ENCODE measurements at places on chromosomes 3 and 15.

DNA sequence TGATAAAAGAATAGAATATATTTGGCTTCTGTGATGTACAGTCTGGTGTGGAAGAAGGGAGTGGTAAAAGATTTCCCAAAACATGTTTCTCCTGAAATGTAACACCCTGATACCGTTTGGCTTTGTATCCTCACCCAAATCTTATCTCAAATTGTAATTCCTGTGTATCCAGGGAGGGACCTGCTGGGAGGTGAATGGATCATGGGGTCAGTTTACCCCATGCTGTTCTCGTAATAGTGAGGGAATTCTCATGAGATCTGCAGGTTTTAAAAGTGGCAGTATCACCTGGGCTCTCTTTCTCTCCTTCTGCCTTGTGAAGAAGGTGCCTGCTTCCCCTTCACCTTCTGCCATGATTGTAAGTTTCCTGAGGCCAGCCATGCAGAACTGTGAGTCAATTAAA is 1070.8 kb downstream of the IGSF11 start:
- DNase-seq, result no peak

DNA sequence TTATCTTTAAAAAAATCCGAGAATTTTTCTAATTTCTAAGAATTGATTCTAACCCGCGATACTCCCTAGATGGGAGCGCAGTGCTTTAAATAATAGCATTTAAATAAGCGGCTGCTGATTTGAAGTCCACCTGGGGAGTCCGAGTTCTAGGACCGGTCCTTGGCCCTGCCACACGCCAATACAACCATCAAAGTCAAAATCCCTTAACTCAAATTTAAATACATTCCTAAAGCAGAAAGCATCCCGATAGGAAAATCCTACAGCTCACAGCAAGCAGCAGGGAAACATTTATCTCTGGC is 508 bp upstream of the ECT2 start:
- no peak for DNase-seq

DNA sequence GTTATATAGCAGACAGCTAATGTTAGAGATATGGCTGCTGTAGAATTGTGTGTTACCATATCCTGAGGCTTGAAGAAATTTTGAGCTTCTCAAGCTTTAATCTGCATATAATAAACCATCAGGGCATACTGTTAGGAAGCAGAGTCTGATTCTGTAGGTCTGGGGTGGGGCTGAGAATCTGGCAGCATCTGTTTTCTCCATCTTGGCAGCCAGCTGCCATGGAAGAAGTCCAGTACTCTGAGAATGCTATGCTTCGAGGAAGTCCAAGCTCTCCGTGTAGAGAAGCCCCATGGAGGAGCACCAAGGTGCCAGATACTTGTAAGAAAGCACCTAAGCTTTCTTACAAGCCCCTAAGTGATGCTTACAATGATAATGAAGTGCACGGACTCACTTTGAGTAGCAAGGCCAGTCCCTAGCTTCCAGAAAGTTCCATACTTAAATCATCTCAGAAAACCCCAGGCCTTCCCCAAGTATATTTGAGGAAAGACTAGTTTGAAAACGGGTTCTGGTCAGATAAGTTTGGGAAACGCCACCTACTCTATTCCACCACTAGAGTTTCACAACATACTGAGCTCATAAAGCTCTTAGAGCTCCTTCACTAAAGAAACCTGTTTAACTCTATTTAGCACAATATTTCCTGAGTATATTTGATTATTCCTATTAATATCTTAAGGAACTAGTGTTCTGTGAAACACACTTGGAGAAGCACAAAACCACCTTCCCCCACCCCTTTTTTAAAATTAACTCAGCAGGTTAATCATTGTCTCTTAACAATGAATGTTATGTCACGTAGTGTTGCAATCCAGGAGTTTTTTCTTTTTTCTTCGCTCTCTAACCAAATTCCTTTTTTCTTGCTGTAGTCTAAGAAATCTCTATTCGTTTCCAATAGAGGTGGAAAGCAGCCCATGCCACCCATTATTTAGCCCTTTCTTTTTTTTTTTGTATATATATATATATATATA is 59.9 kb upstream of the RASGRP1 start:
- DNase-seq, result peak; percentile 79

GRCh38 chr3:41519746-41520145 is 320.4 kb downstream of the CTNNB1 start:
- DNase-seq, result no peak

- DNase-seq, result peak; percentile 71
Observed at GRCh38 chr3:169478566-169479313, 184.8 kb downstream of the MECOM start.

GRCh38 chr15:52256930-52257733 is 38.5 kb downstream of the MYO5C start:
- no peak for DNase-seq

DNA sequence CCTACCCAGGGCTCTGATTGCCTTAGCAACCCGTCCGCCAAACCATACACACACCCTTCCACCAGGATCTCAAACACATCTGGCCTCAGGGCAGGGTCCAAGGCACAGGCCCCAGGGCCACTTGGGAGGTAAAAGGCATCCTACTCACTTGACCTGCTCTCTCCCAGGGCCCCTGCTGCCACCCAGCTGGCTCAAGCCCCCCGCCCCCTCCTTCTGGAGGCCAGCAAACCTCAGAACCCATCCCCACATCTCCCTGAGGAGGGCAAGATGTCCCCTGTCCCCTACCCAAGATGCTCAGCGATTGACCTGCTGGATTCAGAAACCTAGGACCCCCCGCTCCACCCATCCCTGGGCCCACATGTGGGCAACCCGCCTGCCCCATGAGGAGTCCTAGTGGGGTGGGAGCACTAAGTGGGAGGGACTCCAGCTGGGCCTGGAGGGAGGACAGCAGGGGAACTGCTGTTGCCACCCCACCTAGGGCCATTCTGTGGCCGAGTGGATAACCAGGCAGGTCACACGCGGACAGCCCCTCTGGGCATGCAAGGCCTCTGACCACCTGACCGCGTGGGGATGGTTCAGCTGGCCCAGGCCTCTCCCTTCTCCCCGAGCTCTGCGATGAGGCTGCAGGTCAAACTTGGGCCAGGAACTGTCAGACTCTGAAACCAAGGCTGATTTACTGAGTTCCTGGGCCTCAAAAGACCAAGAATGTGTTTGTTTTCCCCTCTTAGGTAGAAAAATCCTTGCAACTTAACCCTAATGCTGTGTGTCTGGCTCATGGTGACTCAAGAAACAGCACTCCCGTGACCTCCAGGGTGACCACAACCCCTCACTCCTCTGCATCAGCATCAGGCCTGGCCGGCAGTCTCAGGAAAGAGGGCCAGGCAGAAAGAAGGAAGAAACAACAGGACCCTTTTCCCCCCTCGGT is 4.2 kb downstream of the MFGE8 start:
- DNase-seq, result no peak

- DNase-seq, result no peak
Observed at GRCh38 chr15:88220443-88221335, 35.9 kb downstream of the NTRK3 start.

GRCh38 chr3:34263101-34263621 is 464.7 kb downstream of the PDCD6IP start:
- no peak for DNase-seq

DNA sequence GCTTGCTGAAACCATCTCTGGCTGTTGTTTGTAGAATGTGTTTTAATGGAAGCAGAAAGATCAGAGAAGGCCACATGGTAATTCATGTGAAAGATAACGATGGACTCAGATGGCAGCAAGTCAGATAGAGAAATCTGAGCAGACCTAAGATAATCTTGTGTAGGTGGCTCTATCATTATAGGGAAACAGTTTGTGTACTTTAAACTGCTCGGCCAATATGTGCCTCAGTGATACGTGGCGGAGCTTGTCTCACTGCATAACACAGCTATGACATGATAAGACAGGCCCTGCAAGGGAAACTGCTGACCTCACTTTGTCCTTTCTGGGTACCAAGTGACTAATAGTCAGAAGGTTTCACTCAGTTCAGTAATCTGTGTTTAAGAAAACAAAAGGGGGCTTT is 51.0 kb downstream of the MME start:
- peak; percentile 67 for DNase-seq

GRCh38 chr3:177263615-177264368 is 66.5 kb upstream of the TBL1XR1 start:
- no peak for DNase-seq

- peak; percentile 79 for DNase-seq
Observed at GRCh38 chr15:83053151-83053550, 13.9 kb downstream of the BTBD1 start.

DNA sequence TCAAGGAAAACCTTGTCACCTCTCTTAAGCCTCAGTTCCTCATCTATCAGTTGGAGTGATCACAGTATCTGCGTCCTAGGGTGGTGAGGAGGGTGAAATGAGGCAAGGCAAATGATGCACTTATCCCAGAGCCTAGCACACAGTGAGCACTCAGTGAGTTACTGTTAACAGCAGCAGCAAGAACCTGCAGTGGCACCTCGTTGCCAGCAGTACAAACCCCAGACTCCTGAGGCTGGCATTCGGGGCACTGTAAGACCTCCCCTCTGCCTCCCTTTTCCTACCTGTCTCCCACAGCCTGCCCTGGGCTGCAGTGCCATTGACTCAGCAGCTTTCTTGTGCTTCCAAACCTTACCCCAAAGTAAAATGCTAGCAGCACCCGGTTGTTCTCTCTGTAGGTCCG is 82.9 kb upstream of the EIF1B start:
- no peak for DNase-seq

GRCh38 chr15:84034578-84035398 is 200.8 kb upstream of the GOLGA6L4 start:
- peak; percentile 32 for DNase-seq

DNA sequence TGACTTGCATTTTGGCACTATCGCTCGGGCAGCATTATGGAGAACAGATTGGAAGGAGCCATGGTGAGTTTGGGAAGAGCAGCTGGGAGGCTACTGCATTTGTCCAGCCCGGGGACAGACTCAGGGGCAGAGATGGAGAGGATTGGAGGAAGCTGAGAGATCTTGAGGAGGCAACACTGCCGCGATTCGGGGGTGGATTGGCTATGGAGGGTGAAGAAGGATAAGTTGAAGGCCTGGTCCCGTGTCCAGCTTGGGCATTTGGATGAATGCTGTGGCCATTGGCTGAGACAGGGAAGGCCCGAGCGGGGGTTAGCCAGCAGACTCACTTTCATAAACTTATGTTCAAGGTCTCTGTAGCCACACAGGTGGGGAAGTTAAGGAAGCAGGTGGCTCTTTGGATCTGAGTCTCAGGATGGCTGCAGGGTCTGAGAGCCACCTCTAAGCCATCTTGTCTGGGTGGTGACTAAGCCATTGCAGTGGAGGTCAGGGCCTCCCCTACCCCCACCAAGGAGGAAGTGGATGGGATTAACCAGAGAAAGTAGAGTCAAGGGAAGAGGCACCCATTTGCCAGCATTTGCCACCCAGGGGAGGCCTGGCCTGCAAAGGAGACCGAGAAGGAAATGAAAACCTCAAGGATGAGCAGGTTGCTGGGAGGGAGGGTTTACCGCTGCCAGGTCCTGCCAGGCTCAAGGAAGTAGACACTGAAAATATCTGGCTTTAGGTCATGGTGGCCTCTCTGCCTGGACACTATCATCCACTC is 144.0 kb upstream of the TLE3 start:
- peak; percentile 77 for DNase-seq

GRCh38 chr3:18092726-18093125 is 332.4 kb downstream of the SATB1 start:
- DNase-seq, result no peak

- peak; percentile 40 for DNase-seq
Observed at GRCh38 chr15:41791547-41791937, 17.3 kb downstream of the MAPKBP1 start.

- no peak for DNase-seq
Observed at GRCh38 chr3:106056931-106057330, 188.1 kb upstream of the CBLB start.

DNA sequence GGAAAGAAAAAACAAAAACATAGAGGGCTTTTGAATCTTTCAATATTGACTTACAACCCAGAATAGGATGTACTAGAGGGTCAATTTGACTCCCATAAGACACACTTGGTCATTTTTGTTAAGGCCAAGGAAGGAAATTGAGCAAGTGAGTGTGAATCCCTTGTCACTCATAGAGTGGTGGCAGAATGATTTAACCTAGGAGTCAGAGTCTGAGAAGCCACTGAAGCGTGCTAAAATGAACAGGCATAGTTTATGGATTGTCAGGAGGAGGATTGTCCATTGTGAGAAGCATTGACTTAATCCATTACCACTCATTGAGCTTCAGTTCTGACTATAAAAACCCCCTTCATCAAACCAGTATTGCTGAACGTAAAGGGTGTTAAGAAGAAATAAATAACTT is 8.2 kb upstream of the GCSAM start:
- peak; percentile 50 for DNase-seq

DNA sequence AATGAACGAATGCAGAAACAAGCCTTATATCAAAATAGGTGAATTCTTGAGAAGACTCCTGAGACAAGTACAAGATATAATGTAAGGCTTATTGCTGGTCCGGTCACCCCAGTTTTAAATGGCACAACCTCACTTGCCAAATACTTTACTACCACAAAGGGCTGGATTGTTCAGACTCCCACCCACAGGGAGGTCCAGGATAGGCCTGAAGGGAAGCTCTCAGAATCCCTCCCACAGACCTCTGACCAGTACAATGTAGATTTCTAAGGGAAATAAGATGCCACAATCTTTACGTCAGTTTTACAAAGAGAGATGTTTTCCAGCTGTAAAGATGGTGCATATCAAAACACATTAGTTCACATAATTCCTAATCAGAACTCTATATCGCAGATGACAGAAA is 577.7 kb upstream of the ADAMTS9 start:
- DNase-seq, result no peak

DNA sequence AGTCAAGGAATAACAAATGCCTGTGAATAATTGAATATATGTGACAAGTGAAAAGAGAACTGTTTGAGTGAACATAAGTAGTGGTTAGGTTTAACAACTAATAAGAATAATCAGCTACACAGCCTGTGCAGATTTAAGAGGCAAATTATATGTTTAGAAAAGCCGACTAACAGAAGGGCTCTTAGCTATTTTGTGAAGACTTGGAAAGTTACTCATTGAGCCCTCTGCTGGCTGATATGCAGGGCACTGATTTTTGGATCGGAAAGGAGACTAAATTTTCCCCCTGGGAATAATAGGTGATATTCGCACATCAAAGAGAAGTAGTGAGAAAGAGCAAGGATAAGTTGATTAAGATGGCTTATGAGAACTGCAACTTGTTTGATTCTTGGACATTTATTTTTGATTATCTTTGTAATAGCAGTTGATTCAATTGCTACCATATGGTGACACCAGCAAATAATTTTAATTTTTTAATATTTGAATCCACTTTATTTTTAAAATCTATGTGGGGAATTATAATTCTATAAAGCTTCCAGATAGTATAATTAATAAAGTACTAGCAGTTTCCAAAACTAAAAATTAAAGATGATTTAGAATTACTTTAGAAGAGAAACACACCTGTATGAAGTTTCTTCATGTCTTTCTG is 156.2 kb downstream of the NLGN1 start:
- DNase-seq, result peak; percentile 51

GRCh38 chr3:141095546-141095937 is 44.4 kb downstream of the SPSB4 start:
- no peak for DNase-seq

GRCh38 chr3:195416795-195417194 is 26.0 kb downstream of the ACAP2 start:
- peak; percentile 42 for DNase-seq

- no peak for DNase-seq
Observed at GRCh38 chr3:135922903-135923250, 42.7 kb upstream of the PPP2R3A start.

- DNase-seq, result peak; percentile 43
Observed at GRCh38 chr3:151584566-151584965, 123.7 kb upstream of the IGSF10 start.

GRCh38 chr3:4703054-4703480 is 209.9 kb downstream of the ITPR1 start:
- no peak for DNase-seq
